ENCODE measurements at places on chromosomes 16 and 17.

DNA sequence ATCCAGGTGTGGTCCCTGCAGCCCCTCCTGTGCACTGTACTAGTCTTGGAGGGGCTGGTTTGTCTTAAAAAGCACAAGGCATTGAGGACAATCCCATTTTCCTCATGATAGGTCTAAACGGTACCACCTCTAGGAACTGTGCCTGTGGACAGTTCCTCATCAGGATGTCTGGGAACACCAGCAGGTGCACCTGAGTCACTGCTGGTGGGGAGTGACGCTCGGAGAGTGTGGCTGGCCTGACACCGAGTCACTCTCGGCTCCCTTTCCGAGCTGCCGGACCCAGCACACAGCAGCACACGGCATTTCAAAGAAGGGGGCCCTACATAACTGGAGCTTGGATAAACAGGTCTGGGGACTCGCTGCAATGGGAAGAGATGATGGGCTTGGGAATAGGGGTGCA lies 25.6 kb downstream of the LRRC75A start:
- no peak for DNase-seq

- DNase-seq = no peak
These were observed 102.2 kb downstream of the CDK5R1 start for GRCh38 chr17:32588982-32589381.

DNA sequence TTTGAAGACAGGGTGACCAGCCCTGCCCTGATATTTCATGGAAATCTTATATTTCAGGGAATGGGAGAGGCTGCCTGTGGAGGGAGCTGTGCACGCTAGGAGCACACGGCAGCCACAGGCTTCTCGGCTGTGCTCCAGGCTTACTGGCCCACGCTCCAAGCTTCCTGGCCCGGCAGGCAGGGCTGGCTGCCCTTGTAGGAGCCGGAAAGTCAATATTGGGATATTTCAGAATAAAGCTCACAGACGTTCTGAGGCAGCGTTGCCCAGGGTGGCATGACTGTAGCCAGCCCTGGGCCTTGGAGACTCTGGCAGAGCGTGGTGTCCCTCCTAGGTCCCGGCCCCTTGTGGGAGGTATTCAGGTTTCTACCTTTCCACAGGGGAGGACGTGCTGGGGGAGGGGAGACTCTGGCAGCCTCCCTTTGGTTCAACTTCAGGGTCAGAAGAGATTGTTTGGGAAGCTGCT lies 95.6 kb downstream of the NPIPB11 start:
- DNase-seq = no peak

- no peak for DNase-seq
These were observed 198.0 kb upstream of the MPHOSPH6 start for GRCh38 chr16:82368041-82368440.

- DNase-seq = no peak
These were observed 9.4 kb upstream of the SPATA2L start for GRCh38 chr16:89710709-89711564.

GRCh38 chr16:69463876-69464275 lies 39.5 kb downstream of the CYB5B start:
- DNase-seq = no peak

DNA sequence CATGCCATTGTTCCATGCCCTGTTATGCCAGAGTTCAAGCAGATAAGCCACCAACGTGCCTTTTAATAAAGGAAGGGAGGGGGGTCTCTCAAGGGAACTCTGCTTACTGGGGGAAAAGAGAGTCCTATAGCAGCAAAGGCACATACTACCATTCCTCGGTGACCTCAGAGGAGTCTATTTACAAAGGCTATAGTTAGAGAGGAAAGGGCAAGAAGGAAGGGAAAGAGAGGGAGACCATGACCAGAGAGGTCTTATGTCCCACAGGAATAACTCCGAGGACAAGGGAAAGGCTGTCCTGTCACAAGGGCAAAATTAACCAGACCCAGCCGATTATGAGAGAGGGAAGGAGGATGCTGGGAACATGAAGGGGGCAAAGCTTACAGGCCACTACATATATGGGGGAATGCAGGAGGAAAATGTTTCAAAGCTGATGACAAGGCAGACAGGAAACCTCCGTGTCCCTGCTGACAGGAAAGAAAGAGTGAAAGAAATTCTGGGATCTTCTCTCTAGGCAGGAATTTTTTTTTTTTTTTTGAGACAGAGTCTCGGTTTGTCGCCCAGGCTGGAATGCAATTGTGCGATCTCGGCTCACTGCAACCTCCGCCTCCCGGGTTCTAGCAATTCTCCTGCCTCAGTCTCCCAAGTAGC lies 51.5 kb downstream of the HIC1 start:
- no peak for DNase-seq

GRCh38 chr16:84138824-84139627 lies 6.0 kb downstream of the HSDL1 start:
- DNase-seq = no peak

DNA sequence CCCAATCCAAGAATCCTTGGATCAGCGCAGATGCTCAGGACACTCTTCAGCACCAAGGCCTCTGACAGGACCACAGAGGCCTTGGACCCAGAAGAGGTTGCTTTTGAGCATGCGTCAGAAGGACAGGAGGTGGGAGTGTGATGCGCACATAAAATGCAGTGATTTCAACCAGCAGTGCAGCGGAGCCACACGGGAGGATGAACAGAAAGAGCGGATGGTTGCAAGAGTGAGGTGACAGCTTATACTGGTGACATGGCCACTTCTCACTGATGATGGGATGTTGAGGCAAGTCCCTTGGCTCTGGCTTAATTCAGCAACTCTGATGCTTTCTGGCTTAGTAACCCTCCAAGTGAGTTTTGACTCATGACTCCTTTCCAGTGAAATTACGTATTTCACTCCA lies 25.2 kb upstream of the ERN1 start:
- no peak for DNase-seq

- DNase-seq = no peak
These were observed 76.9 kb downstream of the AMFR start for GRCh38 chr16:56348168-56349085.

Data from activated CD8-positive, alpha-beta memory T cell treated with anti-CD3 and anti-CD28 coated beads for 1 hour (primary cell).